Aorta (tissue), 5 donors: ENCODE measurements at places on chromosomes 11 and 22. TPM values are rescaled to one million over a fixed set of nuclear protein-coding genes. Genes with fewer than 3 reads are reported as not detected.

Gene RFPL3
- total RNA-seq: not detected

GRCh38 chr22:48431014-48431413 is 1396.7 kb downstream of the BRD1 start:
- no peaks in the 10 kb centered on the region for H3K27me3 ChIP-seq
- no peaks in the 10 kb centered on the region for H3K36me3 ChIP-seq
- no peaks in the 10 kb centered on the region for H3K4me1 ChIP-seq
- H3K4me3 ChIP-seq: no peak overlapping the region

GRCh38 chr22:35116269-35116668 is 50.3 kb downstream of the ISX start:
- no peaks in the 10 kb centered on the region for H3K27me3 ChIP-seq
- H3K4me3 ChIP-seq: no peak overlapping the region
- H3K36me3 ChIP-seq: no peaks in the 10 kb centered on the region
- H3K27ac ChIP-seq: no peak overlapping the region

- H3K4me1 ChIP-seq: no peaks in the 10 kb centered on the region
- H3K36me3 ChIP-seq: no peaks in the 10 kb centered on the region
- DNase-seq: no peak
- no peak overlapping the region for H3K4me3 ChIP-seq
- H3K27ac ChIP-seq: no peak overlapping the region
- no peaks in the 10 kb centered on the region for H3K27me3 ChIP-seq
Observed at GRCh38 chr11:1765871-1766718, 2.4 kb upstream of the CTSD start.

Gene TTC17
- total RNA-seq: 80.3 TPM

Gene APOBEC3H
- total RNA-seq: not detected

GRCh38 chr11:35418282-35419183 is 825 bp downstream of the SLC1A2 start:
- H3K27me3 ChIP-seq: no peaks in the 10 kb centered on the region
- no peaks in the 10 kb centered on the region for H3K36me3 ChIP-seq
- no peak overlapping the region for H3K27ac ChIP-seq
- H3K4me1 ChIP-seq: no peaks in the 10 kb centered on the region
